GM23338 (cell line): ENCODE measurements at places on chromosomes 2 and 18.
A peak's percentile ranks its signal among the peaks of the same experiment; 100 is the strongest.

- DNase-seq: peak; percentile 34
Measured at GRCh38 chr18:74868461-74868860, 270.8 kb downstream of the ZNF407 start.

DNA sequence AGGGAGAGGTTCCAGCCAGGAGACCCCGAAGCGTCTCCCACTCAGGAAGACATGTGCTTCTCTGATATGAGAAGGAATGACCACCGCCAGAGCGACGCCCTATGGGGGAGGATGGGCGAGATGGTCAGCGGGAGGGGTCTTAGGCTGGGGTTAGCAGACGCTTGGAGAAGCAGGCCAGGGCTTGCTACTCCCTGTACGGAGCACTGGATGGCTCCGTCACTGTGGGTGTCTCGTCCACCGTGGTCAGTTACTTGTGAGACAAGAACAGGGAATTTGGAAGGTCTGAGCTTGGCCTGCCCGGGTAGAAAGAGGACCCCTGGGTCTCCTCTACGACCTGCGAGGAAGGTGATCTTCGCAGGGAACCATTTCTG, 39.8 kb downstream of the TMEM18 start:
- DNase-seq: no peak

GRCh38 chr2:130996691-130997090, 96.6 kb downstream of the FAM168B start:
- DNase-seq: no peak

DNA sequence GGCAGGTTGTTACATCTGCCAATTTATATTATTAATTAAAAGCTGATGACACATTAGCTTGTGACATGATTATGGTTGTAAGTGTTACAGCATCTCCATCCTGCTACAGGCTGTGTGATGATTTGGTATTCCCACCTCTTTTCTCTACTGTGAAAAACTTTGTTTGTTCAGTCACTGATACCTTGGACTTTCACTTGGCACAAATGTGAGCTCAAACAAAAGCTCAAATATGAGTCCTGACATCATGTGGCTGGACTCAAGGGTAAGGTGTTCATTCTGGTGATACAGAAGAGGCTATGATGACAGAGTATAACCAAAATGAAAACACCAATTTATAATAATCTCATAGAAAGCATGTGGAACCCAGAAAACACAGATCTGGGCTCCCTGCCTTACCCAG, 11.4 kb upstream of the IL36A start:
- no peak for DNase-seq

GRCh38 chr2:192194265-192194865, 368 bp downstream of the TMEFF2 start:
- peak; percentile 47 for DNase-seq

- DNase-seq: peak; percentile 5
Measured at GRCh38 chr2:144712550-144712940, 192.6 kb upstream of the ZEB2 start.

DNA sequence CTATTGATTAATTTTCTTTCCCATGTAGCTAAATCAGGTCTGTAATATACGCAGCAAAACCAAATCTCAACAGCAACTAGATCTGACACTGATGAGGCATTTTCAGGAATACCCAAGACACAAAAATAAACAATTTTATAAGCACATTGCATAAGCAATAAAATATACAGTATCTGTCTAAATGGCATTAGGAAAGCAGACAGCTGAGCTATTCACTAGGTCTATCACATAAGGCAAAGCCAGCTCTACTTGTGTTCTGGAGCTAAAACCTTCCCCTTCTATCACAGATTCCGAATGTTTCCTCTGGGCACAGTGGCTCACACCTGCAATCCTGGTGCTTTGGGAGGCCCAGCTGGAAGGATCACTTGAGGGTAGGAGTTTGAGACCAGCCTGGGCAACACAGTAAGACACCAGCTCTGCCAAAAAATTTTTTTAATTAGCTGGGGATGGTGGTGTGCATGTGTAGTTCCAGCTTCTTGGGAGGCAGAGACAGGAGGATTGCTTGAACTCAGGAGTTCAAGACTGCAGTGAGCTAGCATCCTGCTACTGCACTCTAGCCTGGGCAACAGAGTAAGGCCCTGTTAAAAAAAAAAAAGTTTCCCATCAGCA, 21.1 kb downstream of the PTPN2 start:
- peak; percentile 32 for DNase-seq

GRCh38 chr2:121245120-121245820, 39.7 kb downstream of the TFCP2L1 start:
- DNase-seq: no peak

DNA sequence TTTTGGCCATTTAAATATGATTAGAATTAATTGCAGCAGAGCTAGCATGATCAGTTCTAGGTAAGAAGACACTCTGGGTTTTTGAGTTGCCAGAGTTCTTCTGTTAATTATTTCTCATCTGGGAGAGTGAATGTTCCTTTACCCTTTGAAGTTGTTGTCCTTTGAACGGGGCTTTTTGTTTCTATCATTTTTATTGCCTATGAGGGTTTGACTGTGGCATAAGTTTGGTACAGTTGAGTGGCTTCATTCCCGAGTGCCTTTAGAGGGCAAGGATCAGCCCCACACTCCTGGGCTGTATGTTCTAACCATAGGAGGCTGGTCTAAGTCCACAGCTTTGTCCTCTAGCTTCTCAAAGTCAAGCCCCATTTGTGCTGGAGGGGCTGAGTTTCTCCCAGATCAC, 804.3 kb downstream of the KCNJ3 start:
- DNase-seq: no peak

GRCh38 chr2:173427887-173428668, 73.4 kb downstream of the CDCA7 start:
- DNase-seq: no peak

GRCh38 chr18:10233082-10233875, 221.2 kb upstream of the APCDD1 start:
- DNase-seq: no peak

GRCh38 chr2:13056259-13056843, 339.6 kb downstream of the TRIB2 start:
- peak; percentile 47 for DNase-seq

GRCh38 chr2:230016844-230017243, 51.9 kb downstream of the SLC16A14 start:
- no peak for DNase-seq

DNA sequence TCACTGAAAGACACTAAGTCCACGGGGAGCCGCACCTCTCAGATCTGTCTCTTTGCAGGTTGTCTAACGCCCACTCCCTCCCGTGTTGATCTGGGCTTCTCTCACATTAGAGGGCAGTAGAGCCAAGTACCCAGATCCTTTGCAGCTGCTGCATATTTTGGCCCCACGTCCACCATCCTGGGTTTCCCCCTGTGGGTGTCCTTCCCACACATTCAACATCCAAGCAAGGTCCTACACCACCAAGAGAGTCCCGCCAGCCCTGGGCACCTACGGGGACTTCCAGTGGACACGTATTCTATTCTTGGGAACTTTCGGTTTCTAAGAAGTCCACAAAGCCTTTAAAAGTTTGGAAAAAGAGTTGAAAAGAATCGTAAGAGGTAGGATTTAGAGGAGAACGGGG, 116.6 kb downstream of the ATL2 start:
- DNase-seq: no peak

- no peak for DNase-seq
Measured at GRCh38 chr2:240350696-240351087, 84.8 kb upstream of the GPC1 start.

DNA sequence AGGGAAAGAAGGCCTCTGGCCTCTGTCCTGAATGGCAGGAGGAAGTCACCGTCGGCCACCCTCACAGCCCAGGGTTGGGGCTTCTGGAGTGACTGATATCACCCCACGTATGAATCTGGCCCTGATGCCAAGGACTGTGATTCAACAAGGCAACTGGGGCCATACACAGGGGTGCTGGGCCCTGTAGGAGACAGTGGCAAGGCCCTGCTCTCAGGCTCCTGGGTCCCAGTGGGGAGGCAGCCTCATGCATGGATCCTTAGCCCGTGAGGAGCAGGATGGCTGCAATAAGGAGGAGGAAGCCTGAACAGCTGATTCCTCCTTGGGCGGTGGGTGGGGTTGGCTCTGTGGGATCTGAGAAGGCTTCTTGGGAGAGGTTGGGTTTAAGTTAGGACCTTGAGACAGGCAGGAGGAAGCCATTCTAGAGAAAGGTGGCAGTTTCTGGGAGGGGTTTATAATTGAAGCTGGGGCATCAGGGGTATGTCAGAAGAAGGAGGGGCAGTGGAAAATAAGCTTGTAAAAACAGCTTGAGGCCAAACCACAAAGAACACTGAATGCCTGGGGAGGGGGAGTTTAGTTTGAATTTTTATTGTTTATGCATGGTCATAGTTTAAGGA, 42.8 kb upstream of the LAPTM4A start:
- no peak for DNase-seq

DNA sequence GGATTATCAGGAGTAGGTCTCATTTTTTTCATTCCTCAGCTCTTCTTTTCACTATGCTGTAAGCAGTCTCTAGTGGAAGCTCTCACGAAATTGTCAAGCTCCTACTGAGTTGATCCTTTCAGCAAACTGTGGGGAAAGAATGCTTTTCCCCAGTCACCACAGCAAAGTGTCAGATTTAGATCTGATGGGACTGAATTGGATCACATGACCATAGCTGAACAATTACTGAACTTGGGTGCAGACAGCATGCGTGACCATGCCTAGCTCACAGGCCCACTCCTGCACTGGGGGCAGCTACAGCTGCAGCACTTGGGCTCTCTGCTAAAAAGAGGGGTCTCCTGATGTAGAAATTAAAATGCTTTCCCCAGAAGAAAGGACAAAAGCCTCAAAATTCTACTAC, 3.1 kb downstream of the ARHGAP15 start:
- no peak for DNase-seq

- no peak for DNase-seq
Measured at GRCh38 chr2:105057005-105057404, 19.1 kb downstream of the MRPS9 start.

GRCh38 chr2:156765450-156765849, 329.3 kb downstream of the GPD2 start:
- DNase-seq: no peak

- no peak for DNase-seq
Measured at GRCh38 chr2:126748929-126749518, 93.1 kb downstream of the GYPC start.

DNA sequence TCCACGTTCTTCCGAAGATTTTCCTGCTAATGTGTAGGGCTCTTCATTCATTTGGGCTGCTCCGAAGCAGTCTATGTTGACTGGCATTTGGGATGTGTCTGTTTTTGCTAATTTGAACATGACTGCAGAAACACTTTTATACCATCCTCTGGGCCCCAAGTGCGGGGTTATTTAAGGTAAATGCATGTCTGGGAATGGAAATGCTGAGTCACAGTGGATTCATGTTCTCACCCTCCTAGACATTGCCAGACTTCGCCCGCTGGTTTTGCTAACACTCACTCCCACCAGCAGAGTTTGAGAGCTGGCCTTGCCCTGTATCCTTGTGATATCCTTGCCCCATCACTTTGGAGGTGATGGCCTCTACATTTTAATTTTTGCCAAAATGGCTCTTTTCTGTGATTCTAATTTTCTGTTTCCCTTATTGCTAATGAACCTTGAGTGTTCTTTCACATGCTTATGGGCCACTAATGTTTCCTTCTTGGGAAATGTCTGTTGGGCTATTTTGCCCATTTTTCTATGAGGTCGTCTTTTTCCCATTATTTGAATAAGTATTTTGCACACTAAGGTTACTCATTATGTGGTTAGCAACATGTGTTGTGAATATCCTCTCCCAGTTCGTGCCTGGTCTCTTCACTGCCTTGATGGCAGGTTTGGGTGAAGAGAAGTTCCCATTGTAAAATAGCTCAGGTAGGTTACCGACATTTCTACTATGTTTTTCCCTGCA, 204.1 kb downstream of the GLI2 start:
- no peak for DNase-seq

- DNase-seq: no peak
Measured at GRCh38 chr2:24365051-24365450, 4.7 kb upstream of the ITSN2 start.

DNA sequence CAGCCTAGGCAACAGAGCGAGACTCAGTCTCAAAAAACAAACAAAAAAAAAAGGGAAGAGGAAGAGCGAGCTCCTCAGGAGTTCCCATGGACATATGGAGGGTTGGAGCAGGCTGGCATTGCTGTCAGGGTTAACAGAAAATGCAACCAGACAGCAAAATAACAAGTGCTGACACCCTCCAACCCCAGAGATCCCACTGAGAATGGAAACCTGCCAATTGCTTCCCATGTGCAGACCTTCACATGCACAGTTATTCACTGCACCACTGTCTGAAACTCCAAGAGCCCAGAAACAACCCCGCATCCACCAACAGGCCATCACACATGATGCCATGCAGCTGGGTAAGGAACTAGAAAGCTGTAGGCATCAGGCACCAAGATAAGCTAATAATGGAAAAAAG, 43.5 kb downstream of the TFCP2L1 start:
- DNase-seq: no peak

- DNase-seq: no peak
Measured at GRCh38 chr2:79387431-79387830, 125.4 kb upstream of the CTNNA2 start.

DNA sequence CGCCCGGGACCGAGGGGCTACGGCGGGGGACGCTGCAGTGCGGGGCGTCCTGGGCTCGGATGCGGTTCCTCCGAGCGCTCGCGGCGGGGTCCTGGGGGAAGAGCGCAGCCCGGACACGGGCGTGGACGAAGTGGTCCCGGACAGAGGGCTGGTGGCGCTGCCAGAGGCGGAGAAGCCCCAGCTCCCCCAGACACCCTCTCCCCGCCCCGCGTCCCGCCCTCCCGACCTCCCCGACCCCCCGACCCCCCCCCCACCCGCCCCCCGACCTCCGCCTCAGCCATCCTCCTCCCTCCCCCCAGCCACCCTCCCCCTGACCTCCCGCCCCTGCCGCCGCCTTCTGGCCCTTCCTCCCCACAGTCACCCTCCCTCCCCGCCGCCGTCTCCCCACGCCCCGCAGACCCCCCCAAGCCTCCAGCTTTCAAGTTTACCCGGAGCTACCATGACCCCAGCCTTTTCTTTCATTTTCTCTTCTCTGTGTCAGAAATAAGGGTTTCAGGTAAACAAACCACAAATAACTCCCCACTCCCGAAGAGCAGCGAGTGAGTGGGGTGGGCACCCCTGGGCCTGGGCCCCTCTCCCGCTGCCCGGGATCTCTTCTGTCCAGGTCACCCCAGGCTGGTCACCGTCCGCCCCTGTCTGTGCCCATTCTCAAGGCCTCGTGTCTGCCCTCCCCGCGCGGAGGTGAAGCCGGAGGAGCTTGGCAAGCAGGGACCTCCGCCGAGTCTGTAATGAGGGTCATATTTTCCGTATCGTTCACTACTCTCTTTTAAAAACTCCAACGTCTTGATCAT, 5.1 kb downstream of the NFATC1 start:
- DNase-seq: no peak

DNA sequence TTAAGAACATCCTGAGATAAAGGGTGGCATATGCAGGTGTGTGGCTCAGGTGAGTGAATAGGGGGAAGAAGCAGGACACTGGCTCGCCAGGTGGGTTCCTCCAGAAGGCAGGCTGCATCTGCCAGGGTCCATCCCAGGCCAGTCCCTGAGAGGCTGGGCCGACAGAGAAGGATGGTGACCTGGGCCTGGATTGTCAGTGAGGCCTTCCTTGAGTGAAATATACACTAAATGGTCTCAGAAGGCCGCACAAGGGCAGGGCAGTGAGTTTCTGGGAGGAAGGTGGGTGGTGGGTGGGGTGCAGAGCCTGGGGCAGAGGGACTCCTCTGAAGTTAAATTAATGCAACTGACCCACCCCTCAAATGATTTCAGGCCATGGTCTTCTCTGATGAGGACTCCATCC, 182.1 kb downstream of the ANKRD30B start:
- DNase-seq: no peak

- no peak for DNase-seq
Measured at GRCh38 chr18:56188529-56189275, 449.7 kb downstream of the TXNL1 start.

- no peak for DNase-seq
Measured at GRCh38 chr2:138040616-138041015, 76.3 kb downstream of the HNMT start.
